ENCODE measurements at places on chromosomes 6 and 20.

GRCh38 chr20:49028684-49029083 is 17.4 kb upstream of the CSE1L start:
- DNase-seq, result no peak

DNA sequence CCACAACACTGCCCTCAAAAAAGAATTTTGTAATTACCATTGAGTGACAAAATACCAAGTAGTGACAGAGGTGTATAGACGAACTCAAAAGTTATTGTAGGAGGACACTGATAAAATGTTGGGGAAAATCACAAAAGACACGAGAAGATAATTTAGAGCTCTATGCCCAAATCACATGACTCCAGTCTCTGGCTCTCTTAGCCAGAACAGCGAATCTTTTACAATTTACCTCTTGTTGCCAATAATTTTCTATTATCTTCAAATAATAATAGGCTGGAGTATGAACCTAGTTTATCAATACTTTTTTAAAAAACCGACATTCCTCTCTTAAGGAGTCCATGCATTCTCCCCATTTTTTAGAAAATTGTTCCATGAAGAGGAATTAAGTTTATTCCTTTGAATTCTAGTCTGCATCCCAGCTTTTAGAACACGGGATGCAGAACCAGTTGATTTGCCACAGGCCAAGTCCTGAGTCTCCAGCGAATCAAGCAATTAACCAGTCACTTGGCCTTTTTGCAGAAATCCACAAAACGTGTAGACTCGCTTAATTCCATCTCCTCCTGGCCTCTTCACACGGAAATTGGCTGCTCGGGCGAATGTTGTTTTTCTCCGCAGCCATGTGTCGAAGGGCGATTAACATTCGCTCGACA is 507 bp upstream of the RIPPLY2 start:
- no peak for DNase-seq

DNA sequence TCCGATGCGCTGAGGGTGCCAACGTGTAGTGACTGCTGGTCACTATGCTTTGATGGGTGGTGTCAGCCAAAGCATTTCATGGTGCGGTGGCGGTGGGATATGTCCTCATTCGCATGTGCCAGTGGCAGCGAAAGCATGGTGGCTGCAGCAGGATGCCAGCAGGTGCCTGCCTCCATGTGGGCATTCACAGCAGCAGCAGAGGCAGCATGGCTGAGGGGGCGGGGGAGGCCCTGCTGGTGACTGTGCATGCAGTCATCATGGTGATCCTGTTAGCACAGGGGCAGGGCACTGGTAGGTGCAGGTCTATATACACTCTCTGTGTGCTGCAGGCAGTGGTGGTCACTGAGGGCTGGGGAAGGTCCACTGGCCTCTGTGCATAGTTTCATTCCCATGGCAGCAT is 22.0 kb downstream of the FIG4 start:
- DNase-seq, result no peak

DNA sequence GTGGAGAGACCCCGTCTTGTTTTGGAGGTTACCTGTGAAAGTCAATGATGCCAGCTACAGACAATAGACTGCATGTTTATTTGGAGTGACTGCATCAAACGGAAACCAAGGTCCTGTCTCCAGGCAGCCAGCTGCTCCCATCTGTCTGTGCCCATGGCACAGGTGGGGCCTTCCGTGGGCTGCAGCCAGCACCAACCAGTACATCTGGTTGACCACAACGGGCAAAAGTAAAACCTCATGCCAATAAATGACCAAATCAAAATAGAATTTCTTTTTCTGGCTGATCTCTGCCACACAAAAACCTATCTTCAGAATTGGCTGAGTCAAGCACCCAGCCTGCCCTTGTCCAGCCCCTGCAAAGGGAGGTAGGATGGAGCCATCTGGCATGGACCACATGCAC is 33.5 kb downstream of the DLL1 start:
- no peak for DNase-seq

- DNase-seq, result no peak
Observed at GRCh38 chr6:29071831-29072723, 15.0 kb downstream of the OR2B3 start.

- DNase-seq, result no peak
Observed at GRCh38 chr20:5205348-5206210, 78.8 kb downstream of the CDS2 start.

DNA sequence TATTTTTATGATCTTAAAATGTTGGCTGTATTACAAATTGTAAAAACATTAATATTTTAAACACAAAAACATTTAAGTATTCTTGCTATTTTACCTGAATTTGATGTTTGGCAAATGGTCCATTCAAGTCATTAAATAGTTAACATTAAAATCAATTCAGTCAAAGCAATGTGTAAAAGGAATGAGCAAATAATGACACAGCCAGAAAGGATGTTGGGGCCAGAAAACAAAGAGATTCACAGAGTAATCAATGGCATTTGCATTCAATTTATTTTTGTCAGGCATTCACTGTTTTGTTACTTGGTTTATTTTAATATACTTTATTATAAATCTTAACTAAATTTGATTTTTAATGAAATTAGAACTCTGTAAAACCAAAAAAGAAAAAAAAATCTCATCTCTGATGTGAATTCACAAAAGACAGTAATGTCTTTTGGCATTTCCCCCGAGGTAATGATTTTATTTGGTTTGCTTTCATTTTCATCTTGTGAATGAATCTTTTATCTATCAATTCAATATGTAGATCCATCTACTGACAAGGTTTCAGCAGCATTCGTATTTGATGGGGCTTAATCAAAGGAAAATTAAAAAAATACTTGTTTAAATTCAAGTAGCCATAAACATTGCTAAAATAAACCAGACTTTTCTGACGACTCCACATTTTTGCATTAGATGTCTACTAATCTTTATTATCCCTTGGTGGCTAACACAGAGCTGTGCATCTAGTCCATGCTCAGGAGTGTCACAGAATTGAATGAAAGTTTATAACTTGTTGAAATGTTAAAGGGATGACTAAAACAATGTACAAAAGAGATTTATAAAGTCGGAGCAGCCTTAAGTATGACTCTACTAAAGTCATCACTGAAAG is 866.7 kb upstream of the GJE1 start:
- DNase-seq, result no peak

- DNase-seq, result no peak
Observed at GRCh38 chr6:146581968-146582367, 16.8 kb upstream of the ADGB start.

- DNase-seq, result no peak
Observed at GRCh38 chr6:91082311-91082832, 495.5 kb upstream of the MAP3K7 start.

- no peak for DNase-seq
Observed at GRCh38 chr20:50472693-50473664, 37.2 kb upstream of the PTPN1 start.

GRCh38 chr6:154615483-154616025 is 105.1 kb upstream of the CNKSR3 start:
- peak; percentile 64 for DNase-seq

DNA sequence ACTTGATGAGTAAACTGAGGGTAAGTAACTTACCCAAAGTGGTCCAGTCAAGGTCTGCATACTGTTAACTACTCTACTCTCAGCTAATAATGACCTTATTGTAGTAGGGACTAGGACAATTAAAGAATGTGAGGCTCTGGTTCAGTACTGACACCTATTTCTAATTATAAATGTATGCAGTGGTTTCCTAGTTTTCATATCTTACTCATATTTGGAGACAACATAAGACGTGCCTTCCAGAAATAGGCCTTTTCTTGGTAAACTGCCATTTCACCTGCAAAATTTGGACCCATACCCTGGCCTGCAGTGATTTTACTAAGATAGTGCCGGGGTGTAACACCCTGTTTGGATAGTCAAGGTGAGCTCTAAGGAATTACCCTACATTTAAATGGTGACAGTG is 24.7 kb downstream of the GJA1 start:
- no peak for DNase-seq

DNA sequence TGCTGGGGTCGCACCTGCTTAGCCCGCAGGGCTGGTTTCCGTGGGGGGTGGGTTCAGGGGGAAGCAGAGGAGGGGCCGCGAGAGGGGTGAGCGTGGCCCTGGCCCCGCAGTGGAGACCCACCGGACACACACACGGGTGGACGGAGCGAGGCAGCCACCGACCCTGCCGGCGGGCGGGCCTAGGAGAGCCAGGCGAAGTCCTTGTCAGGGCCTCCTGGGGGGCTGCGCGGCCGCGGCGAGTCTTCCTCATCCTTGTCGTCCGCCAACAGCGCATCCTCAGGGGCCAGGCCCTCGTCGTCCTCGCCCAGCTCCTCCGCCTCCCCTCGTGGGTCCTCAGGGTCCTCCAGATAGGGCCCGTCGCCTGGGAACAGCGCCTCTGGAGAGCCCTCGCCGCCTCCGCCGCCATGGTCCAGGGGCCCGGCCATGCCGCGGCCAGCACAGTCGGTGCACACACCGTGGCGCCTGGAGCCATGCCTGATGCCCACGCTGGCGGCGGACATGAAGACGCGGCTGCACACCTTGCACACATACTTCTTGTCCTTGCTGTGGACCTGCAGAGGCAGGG is 7.3 kb downstream of the SLC2A4RG start:
- no peak for DNase-seq

DNA sequence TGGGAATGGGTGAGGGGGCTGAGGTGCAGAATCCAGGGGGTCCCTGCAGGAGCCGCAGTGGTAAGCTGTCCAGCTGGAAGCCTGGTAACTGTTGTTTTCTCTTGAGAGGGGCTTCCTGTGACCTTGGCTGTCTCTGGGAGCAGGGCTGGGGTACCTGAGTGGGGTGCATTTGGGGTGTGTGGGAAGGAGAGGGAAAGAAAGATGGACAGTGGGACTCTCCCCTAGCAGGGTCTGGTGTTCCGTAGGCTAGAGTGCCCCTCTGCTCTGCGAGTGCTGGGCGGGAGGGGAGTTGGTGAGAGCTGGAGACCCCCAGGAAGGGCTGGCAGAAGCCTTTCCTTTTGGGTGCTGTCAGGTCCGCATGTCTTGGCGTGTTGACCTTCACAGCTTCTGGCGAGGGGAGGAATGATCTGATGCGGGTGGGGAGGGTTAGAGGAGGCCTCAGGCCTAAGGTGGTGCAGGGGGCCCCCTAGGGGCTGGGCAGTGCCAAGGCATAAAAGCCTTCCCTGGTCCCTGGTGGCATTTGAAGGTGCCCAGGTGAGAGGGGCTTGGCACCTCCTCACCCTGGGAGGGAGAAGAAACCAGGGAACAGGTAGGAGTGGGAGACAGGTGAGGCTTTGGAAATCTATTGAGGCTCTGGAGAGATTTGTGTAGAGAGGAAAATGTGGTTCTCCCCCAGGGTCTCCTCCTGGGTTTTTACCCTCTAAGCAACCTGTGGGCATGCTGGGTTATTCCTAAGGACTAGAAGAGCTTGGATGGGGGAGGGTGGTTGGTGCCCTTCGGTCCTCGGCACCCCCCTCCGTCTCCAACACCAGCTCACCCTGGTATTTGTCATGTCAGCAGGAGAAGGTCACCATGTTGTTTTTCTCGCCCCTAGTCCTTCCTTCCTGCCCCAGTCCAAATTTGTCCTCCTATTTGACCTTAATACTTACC is 3.3 kb downstream of the VEGFA start:
- no peak for DNase-seq

DNA sequence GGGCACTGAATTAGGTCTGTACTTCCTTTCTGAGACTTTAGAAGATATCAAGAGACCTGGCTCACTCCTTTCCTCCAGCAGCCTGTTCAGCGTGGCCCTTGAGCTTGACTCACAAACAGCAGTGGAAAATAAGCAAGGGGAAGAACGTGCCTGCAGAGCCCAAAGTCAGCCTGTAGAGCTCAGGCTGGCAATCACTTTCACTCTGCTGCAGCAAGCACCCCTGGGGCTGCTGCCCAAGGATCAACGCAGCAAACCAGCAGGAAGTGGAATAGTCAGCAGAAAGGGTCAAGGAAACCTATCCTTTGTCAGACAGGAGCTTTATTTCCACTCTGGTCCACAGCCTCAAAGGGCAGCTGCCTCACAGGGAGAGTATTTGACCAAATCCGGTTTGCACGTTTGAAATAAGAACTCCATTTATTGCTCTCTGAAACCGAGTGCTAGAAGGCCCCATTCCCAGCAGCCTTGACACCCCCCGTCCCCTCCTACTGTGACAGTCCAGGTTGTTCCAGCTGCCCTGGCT is 77.4 kb downstream of the PRDM1 start:
- DNase-seq, result no peak

- DNase-seq, result no peak
Observed at GRCh38 chr6:116074732-116075390, 14.2 kb upstream of the FRK start.

GRCh38 chr6:52496631-52497030 is 76.5 kb downstream of the EFHC1 start:
- DNase-seq, result no peak

DNA sequence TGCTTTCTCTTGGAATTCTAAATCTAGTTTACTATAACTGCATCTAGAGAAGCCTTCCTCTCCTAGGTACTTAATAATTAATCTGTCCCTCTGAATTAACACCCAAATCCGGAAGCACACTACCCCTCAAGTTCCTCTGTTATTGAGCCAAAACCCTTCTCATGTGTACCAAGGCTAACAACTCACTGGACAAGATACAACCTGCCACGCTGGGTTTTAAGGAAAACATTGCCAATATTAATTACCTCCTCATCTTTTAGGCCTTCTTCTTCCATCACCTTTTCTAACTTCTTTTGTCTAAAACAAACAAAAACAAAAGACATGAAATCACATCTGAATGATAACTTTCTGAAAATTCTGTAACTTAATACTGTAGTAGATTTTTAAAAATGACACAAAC is 21.9 kb downstream of the STK38 start:
- DNase-seq, result no peak

DNA sequence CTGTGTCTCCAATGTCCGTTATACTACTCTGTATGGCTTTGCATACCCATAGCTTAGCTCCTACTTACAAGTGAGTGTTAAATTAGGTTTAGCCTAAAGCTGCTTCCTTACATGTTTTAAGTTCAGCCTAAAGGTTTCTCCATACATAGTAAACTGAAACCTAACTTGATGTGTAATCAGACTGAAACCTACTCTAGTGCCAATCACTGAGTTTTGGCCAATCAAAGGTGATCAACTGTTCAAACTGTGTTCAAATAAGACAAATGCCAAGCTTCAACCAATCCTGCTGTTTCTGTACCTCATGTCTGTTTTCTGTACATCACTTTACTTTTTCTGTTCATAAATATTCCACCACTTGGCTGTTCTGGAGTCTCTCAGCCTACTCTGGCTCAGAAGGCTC is 20.0 kb downstream of the HLA-DOA start:
- DNase-seq, result no peak

DNA sequence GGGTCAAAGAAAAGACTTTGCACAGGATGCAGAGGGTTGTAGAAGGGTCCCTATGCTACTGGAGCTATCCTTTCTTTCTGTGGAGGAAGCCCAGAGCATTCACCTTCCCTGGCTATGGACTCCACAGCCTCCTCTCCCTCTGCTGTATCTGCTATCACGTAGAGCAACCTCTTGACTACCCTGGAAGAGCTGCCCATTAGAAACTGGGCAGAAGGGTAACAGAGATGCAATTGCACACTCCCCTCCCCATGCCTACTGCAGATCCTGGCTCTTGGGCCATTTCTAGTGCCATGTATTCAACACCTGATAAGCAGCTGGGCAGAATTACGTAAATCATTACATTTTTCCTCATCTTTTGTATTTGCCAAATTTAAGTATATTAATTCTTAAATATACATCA is 3.1 kb downstream of the KLHL31 start:
- DNase-seq, result no peak
